ENCODE measurements at places on chromosomes 4 and X. TPM values are rescaled to one million over a fixed set of nuclear protein-coding genes. Genes with fewer than 3 reads are reported as not detected.

GRCh38 chrX:142804085-142804484, 221.6 kb upstream of the SPANXN4 start:
- DNase-seq = no peak

GRCh38 chr4:157219711-157220370, 687 bp upstream of the GRIA2 start:
- DNase-seq = no peak

DNA sequence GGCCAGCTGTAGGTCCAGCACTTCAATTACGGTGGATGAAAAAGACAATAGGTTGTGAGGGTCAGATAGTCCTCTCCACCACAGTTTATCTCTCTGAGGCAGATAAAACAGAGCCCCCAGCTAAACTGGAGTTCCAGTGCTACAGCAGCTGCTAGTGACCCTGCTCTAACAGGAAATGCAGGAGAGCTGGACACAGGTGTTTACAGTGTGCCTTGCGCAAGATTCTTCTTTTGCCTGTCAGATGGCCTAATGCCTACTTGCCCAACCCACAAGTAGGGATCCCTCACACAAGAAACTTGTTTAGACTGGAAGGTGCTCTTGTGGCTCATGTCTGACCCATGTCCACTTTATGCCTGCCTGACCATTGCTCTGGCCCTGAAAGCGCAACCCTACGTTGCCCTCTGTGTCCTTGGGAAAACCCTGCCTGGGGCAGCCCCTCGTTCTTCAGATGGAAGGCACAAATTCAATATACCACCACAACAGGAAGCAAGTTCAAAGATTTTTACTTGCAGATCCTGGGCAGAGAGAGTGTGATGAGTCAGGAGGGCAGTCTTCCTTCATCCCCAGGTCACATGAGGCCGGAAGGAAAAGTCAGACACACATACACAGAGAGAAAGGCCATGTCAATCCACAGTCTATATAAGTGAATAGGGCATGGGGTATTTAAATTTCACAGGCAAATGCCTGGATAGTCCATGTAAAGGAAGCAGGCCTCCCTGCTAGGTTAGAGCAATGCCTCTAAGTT, 105.1 kb upstream of the ADGRL3 start:
- no peak for DNase-seq

DNA sequence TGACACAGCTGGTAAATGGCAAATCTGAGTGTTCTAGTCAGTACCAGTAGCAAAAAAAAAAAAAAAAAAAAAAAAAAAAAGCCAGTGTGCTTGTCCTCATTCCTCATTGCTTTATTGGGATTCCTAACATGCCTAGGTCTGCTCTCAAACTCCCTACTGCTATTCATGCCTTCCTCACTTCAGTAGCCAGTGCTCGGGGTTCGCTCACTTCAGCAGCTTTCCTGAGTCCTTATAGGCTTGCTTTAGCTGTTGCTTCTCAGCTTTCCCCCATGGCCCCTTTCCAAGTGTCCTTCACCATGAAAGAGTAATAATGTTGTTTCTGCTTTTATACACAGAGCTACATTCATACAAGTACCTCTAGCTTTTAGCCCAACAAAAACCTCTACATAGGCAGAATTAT, 30.8 kb downstream of the SLITRK2 start:
- DNase-seq = no peak

DNA sequence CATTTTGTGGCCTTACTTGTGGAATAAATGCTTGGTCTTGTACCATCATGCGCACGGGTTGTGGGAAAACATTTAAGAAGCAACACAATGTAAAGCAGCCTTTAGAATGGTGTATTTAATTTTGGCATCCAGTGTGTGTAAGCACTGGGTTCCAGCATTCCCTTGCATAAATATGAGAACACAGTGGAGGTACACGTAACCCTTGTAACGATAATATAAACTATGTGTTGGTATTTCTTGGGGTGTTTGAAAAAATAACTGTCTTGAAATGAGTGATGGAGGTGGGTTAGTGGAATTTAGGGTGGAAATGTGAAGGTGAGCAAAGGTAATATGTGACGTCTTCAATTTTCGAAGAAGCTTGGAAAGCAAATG, 2.1 kb downstream of the DCUN1D4 start:
- no peak for DNase-seq

DNA sequence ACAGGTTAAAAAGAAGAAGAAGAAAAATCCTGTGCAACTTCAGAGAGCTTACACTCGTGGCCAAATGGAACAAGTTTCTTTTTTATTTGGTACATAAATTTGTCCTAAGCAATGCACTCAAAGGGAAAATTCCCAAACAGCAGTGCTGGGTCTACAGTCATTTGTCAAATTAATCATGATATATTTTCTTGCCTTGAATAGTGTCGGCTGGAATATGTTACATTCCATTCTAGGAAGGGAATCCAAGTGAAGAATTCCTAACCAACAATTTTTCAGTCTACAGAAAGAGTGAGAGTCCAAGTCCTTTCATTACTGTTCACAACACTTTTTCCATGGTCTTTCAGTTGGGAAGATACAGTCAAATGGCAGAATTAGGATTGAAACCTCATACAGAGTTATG, 63.9 kb downstream of the HAND2 start:
- no peak for DNase-seq

DNA sequence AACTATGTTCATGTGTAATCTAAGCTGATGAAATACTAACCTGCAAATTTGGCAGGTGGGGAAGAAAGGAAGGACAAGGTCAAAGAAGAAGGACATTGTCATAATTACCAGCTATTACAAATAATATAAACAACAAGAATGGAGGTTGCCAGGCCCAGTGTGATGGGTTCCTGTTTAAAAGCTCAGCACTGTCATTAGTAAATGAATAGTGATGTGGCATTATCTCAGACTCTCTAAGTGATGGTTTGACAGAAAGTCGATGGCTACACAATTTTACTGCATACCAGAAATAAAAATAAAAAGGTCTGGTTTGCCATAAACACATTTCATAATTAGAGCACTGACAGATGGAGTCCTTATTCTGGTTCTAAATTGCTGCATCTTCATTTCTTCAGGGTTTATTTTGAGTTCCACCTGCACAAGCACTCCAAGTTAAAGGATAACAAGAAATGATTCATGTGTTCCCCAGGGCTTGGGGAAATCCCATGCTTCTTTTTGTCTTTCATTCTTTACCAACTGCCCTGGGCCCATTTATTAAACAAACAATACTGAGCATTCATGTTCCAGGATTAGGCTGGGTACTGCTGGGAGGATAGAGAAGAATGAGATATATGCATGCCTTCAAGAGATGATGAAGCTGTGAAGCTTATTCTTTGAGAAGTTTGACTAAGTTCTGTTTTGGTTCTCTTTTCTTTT, 367.8 kb upstream of the RASGEF1B start:
- DNase-seq = no peak

- no peak for DNase-seq
These were observed 242.2 kb upstream of the PCDH18 start for GRCh38 chr4:137774501-137774900.

DNA sequence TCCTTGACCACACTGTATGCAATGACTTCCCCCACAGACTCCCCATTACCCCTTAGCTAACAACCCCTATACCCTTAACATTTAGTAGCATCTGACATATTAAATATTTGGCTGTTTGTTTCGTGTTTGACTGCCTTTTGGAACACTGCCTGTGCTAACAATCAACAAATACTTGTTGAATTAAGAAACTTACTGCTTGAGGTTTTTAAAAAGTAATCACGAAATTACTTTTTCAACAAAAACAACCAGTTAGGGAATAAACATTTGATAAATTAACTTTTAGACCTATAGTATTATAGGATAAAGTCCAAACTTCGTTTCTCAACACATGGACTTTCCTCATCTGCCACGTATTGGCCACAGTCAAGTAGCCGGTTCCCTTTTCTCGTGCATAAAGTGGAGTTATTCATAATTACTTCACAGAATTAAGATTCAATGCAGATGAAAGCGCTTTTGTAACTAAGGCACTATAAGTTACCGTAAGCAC, 555 bp upstream of the ELMOD2 start:
- DNase-seq = no peak

- DNase-seq = no peak
These were observed 2.5 kb downstream of the ANAPC4 start for GRCh38 chr4:25379591-25379990.

The CRLF2 gene
- total RNA-seq = 0.28 TPM

The STARD8 gene
- total RNA-seq = 1.9 TPM

The GRID2 gene
- total RNA-seq = 0.09 TPM

The UGT2B7 gene
- 0.42 TPM for total RNA-seq

The ATP6AP1 gene
- 26.6 TPM for total RNA-seq

The GRIA3 gene
- 0.61 TPM for total RNA-seq

Data from thymus (tissue), 14 donors.